ENCODE measurements at places on chromosomes 13 and 19.

DNA sequence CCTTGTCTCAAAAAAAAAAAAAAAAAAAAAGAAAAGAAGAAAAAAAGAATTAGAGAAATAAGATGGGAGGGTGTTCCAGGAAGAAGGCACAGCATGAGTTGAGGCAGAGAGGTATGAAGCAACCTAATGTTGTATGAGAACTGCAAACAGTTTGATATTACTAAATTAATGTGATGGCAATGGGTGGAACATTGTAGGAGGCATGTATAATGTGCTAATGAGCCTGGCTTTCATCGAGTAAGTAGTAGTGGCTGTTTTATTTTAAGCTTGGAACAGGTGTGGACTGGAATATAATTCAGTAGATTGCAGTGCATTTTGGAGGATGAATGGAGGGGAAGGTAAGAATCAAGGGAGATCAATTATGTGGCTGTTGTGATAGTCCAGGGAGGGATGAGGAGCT lies 156.1 kb downstream of the MTUS2 start:
- no peak for DNase-seq

GRCh38 chr13:46962281-46962941 lies 65.6 kb upstream of the HTR2A start:
- no peak for DNase-seq

DNA sequence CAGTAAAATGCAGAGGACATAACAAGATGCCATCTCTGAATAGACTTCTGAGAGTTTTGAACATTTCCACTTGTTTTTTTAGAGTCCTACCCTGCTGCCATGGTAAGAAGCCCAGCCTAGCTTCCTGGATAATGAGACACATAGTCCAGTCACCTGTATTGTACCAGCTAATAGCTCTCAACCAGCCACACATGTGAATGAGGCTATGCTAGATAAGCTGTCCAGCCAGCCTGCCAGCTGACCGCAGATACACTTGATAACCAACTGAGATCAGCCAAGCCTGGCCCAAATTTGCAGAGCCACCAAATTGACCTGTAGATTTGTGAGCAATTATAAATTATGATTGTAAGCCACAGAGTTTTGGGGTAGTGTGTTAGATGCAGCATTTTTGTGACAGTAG lies 10.7 kb downstream of the RFXAP start:
- DNase-seq, result no peak

GRCh38 chr13:38530492-38530891 lies 156.4 kb upstream of the FREM2 start:
- no peak for DNase-seq

GRCh38 chr19:45156011-45156630 lies 4.7 kb downstream of the NKPD1 start:
- DNase-seq, result no peak

Measured in dorsolateral prefrontal cortex (tissue), 122 donors.